Ovary (tissue), 10 donors: ENCODE measurements at places on chromosomes 2 and 18.

GRCh38 chr2:29715655-29716054 is 205.7 kb downstream of the ALK start:
- no peak for DNase-seq

- no peak for DNase-seq
Observed at GRCh38 chr2:174967691-174968260, 37.4 kb downstream of the CHN1 start.

- no peak for DNase-seq
Observed at GRCh38 chr2:45653122-45653913, 1.8 kb downstream of the PRKCE start.

- DNase-seq: no peak
Observed at GRCh38 chr2:239438995-239439753, 38.4 kb upstream of the HDAC4 start.

DNA sequence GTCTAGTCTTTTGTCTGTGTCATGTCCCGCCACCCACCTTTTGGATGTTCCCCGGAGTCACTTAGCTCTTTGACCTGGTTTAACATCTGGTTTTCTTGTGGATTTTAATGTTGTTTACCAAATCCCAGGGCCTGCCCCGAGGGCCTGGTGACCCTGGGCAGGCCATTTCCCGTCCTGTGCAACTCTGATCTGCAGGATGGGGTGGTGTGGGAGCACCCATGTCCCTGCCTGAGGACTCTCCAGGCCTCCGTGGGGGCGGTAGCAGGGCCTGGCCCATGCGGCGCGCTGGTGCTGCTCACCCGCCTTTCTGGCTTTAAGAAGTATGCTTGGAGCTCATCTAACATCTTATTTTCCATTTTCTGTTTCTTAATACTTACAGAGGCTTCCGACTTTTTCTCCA is 10.7 kb downstream of the RAMP1 start:
- DNase-seq: no peak

DNA sequence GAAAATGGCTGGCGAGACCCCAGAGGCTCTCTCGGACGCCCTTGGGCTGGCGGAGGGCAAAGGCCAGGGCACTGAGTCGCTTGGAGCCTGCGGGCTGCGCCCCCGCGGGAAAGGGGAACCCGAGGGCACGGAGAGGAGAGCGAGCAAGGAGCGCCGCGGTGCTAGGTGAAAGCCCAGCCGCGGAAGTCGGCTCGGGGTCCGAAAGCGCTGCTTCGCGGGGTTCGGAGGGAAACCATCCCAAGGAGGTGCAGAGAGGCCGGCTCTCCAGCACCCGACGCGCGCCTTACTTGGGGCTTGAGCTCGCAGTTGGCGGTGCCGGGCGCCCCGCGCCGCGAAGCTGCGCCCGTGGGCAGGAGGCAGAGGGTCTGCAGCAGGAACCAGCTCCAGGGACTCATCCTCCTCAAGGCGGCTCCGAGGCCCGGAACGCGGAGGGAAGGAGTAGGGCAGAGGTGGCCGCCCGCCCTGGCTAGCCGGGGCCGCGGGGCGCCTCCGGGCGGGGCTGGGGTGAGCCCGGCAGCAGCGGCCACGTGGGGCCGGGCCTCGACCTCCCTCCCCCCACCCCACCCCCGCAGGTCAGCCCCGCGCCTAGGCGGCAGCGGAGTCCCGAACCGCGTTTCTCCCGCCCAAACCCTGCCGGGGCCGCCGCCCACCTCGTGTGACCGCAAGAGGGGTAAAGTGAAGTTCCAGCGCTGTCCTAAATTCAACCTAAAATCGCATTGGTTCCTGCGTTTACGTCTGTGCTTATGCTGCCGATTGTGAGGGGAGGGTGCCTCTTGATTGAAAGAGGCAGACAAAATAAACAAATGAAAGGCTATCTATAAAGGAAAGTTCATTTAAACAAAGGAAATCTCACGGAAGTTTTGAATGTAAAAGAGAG is at the start of gene TRABD2A:
Gene TRABD2A, minus strand, starts transcription at position 440 of the 877 bp plus-strand sequence. Its CDS starts 45 bp downstream, at position 395.
- DNase-seq: peak; percentile 70

- no peak for DNase-seq
Observed at GRCh38 chr2:112805542-112805941, 21.2 kb upstream of the IL1A start.

GRCh38 chr2:204133476-204133875 is 196.9 kb downstream of the ICOS start:
- DNase-seq: no peak

GRCh38 chr2:214077727-214078126 is 333.1 kb upstream of the VWC2L start:
- DNase-seq: no peak
